H1 (cell line): ENCODE measurements at places on chromosomes 3 and 15.

DNA sequence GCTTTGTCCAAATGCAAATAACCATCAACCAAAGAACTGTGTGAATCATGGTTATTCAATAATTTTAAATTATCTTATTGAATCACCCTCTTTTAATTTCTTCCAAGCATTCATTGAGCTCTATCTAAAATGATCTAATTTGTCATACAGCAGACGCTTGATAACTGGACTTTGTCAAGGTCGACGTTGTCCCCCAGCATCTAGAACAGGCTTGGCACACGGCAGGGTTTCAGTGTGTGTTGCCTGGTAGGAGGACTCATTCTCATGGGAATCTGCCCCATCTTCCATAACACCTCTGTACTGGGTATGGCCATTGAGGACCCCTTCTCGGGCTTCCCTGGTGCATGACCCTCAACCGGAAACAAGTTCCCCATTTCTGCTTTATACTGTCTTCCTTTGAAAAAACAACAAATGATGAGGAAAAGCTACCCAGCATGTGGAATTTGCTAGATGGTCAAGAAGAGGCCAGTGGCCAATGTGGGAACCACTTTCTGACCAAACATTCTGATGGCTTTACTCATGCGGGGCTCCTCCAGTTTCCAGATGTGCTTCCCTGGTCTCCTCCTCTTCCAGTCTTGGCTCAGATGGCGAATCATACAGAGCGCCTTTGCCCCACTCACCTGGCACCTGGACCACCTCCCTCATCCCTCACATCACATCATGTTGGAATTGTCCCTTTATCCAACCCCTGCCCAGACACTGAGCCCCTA, 41.7 kb upstream of the SEC22A start:
- DNase-seq = no peak

- no peak for DNase-seq
Measured at GRCh38 chr3:163879172-163879571, 1199.1 kb downstream of the SI start.

GRCh38 chr3:174716956-174717505, 142.1 kb upstream of the NAALADL2 start:
- DNase-seq = no peak

- DNase-seq = no peak
Measured at GRCh38 chr3:53642211-53642610, 147.8 kb downstream of the CACNA1D start.

DNA sequence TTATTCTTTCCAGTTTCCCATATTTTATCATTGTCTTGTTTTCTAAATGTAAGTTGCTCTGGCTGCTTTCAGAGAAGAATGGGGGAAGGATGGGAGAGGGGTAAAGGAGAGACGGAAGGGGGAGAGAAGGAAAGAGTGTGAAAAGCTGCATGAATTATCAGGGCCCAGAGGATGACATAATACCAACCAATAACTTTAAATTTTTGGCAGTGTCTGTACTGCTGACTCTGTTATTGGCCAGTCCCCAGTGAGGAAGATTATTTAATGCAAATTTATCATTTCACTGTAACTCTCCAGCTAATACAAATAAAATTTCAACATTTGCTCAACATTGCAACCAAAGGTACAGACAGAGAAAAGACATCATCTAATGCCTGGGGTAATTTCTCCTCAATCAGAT, 551.7 kb upstream of the CFAP20DC start:
- DNase-seq = no peak

DNA sequence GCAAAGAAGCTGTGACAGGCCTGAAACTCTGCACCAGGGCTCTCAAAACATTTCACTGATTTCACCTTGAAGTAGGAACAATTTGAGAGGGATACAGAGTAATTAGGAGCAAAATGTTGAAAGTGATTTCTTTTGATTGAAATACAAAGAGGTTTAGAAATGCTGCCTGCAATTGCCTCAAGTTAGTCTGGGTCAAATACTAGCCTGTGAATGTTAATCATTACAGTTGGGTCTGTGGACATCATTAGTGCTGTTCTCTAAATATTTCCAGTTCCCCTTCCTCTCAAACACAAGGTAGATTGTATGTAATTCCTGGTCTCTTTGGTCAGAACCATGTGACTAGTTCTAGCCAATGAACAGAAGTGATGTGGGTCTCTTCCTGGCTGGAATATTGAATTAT, 152.3 kb upstream of the TSC22D2 start:
- DNase-seq = no peak

GRCh38 chr3:151346292-151346691, 16.9 kb upstream of the P2RY13 start:
- DNase-seq = no peak

DNA sequence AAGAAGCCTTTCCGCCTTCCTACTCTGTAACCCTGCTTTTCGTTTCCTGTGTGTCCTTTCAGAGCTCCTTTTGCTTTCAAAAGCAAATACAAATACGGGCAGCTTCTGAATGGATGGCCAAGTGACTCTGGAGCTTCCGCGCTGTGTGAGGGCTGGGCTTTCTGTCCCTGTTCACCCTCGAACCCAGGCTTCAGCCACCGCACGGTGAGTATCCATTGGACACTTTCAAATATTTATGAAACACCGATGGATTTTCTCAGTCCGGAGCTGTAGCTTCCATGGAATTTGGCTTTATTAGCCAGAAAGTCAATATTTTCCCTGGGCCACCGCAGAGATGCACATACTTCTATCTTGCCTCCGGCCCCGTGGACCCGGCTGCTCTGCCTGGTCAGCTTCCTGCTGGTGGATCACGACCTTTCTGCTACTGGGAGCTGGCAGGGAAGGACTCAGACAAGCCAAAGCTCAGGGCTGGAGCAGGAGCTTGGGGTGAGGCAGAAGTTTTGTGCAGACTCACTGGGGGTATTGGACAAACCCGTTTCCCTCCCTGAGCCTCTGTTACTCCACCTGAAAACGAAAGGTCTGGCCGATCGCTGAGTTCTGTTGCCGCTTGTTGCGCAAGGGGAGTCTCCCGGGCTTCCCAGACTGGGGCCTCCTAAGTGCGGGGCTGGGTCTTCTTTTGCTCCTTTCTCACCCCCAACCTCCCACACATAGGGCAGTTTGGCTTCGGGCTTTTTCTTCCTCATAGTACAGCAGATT, 63.6 kb downstream of the LINGO1 start:
- no peak for DNase-seq

GRCh38 chr3:121852256-121852655, 17.2 kb downstream of the EAF2 start:
- no peak for DNase-seq

GRCh38 chr3:197478746-197479668, 76.8 kb downstream of the BDH1 start:
- no peak for DNase-seq

GRCh38 chr15:63352808-63353207, 28.8 kb downstream of the CA12 start:
- no peak for DNase-seq

DNA sequence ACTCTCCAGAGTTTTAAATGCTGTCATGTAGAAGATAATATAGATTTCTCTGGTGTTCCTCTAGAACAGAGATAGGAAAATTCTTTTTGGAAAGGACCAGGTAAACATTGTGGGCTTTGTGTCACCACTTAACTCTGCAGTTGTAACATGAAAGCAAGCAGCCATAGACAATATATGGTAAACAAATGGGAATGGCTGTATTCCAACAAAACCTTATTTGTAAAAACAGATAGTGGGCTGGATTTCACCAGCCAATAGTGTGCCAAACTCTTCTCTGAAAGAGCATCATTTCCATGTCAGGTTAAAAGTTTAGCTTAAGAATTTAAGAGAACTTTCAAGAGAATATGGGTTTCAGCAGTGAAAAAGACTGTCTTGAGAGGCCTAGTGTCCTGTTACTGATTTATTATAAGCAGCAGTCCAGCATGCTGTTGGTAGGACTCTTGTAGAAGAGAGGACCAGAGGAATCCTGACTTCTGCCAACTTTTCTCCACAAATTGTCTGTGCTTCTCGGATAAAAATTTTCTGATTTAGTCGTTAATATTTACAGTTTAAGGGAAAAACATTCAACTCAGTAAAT, 107.7 kb downstream of the TCF12 start:
- DNase-seq = no peak

DNA sequence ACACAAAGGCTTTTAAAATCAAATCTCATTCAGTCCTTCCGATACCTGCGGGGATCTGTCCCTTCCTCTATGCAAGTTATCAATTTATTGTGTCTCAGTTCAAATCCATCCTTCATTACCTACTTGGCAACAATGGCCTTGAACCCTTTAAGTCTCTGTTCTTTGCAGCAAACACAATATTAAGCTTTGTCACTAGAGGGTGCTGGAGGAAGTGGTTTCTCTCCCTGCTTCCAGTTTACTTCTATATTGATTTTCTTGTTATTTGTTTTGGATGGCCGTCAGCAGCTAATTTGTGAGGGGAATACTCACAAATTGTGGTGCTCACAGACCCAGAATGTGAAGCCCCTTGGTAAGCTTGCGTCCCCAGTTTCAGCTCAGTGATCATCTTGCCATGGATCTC, 278.3 kb downstream of the FGF12 start:
- DNase-seq = no peak

- DNase-seq = no peak
Measured at GRCh38 chr3:138797508-138798038, 37.2 kb downstream of the PIK3CB start.

- no peak for DNase-seq
Measured at GRCh38 chr15:62357431-62357830, 192.3 kb upstream of the C2CD4B start.

DNA sequence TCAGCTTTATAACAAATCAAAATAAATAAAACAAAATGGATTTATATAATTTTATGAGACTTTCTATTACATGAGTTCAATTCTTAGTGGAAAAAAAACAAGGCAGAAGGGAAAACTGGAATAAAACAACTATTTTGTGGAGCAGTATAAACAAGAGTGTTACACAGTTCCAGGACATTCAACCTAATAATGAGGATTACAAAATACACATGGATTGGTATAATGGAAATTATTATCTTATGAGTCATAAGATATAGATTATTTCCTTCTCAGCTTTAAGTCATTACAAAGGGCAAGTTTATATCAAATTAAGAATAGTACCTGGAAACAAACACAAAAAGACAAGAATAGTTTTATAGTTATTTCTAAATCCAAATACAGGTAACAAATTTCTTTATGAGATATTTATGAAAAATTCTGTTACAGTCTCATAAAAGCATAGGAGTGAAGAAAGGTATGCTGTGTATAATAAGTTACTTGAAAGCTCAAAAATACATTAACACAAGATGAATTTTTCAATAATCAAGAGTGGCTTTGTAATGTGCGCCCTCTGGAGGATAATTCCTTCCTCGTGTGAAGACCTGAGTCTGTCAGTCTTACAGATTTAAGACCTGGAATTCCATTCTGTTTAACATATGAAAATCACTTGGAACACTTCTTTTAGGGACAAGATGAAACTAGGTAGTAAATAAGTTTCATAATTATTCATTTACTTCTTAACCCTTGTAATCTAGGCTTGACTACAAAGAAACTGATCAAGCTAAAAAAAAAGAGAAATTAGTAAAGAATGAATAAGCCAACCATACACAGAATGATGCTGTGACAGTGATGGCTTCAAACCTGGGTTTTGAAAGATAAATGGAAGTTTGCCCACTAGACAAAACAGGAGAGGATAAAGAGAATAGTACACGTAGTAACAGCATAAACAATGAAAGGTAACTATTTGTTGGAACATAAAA, 9.5 kb downstream of the COPS2 start:
- DNase-seq = no peak

DNA sequence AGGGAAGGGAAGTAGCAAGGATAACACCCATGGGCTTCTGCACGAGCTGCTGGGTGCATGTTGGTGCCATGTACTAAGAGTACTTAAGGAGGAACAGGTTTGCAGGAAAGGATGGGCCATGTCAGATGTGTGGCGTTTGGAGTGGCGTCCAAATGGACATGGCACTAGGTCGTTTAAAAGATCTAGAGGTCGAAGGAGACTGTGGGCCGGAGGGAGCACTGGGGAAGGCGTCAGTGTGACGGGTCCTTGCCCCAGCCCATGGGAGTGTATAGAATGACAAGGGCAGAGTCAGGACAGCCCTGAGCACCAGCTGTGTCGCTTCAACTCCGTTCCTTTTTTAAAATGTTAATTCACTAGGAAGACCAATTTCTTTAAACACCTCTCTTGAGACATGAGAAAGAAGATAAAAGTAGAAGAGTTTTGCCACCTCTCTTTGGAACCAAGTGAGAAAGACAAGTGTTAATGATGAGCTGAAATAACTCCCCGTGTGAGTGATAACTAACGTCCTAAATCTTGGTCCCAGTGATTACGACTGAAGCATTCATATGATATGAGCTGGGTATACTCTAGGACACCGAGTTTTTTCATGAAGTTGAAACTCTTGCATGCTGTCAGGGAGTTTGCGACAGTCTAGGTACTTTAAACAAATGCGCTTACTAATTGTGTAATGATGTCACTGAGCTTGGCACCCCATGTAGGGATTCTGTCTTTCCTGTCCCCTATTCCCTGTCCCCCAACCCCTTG, 23.8 kb downstream of the LYSMD4 start:
- no peak for DNase-seq

DNA sequence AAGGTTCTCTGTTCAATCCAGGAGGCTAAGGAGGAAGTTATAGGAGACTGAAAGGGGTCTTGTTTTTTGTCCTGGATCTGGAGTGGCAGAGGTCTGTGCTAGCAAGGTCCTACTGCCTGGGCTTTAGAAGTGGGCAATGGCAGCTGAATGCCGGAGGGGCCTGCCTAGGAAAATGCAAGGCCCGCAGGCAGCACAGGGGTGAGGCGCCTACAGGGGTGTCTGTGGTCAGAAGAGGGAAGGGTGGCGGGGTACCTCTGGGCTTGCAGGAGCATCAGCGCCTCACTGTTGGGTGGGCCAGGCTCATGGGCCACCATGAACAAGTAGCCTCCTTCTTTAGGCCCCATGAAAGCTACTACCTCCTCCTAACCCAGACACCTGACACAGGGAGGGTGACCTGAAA, 175.4 kb downstream of the PEX5L start:
- no peak for DNase-seq

DNA sequence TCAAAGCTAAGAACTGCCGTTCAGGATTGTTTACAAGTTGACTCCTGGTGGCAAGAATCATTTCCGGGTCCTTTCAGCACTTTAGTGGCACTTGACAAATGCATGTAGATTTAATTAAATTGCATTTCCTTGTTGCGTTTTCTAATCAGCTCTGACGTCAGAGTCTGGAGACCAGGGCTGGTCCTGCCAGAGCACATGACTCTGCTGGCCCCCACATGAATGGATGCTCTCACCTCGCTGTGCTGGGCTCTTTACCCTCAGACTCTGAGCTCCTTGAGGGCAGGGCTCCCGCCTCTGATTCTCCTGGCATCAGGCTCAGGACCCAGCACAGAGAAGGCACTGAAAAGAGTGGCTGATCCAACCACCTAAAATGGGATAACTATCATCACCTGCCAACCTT, 69.4 kb downstream of the FEM1B start:
- no peak for DNase-seq

GRCh38 chr3:44235604-44236484, 5.8 kb upstream of the TOPAZ1 start:
- peak; percentile 61 for DNase-seq

GRCh38 chr15:88908697-88909621, 4.2 kb downstream of the MFGE8 start:
- DNase-seq = no peak

DNA sequence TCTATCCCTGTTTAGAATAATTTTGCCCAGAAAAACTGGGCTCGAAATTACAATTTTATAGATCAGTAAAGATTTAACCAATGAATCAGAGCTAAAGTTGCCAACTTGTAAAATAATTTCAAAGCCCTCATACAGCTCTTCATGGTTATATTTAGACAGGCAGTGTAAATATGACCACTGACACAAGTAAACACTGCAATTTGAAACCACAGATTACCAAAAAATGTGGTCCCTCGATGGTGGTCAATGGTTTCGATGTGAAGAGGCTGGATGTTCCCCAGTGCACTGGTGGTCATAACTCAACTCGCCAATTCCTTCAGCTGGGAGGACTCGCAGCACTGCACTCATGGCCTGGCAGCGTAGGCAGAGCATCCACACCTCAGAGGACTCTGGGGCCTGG, 28.6 kb downstream of the LRTM1 start:
- no peak for DNase-seq
